ENCODE measurements at places on chromosomes 7 and 10.

GRCh38 chr7:141356161-141356560 is 195.0 kb upstream of the AGK start:
- DNase-seq = no peak

- no peak for DNase-seq
Observed at GRCh38 chr7:35424440-35424839, 170.5 kb upstream of the TBX20 start.

- DNase-seq = no peak
Observed at GRCh38 chr10:58586282-58587245, 73.9 kb downstream of the BICC1 start.

- no peak for DNase-seq
Observed at GRCh38 chr10:105758209-105758998, 1117.3 kb downstream of the SORCS3 start.

- peak; percentile 50 for DNase-seq
Observed at GRCh38 chr7:44240983-44241510, 40.3 kb downstream of the YKT6 start.

GRCh38 chr7:158803367-158803969 is 25.8 kb downstream of the ESYT2 start:
- DNase-seq = no peak

GRCh38 chr7:113086431-113086888 is at the start of gene GPR85:
GPR85 (minus strand) TSS chr7:113086827; CDS start chr7:113084721, 2,106 bp downstream.
- peak; percentile 77 for DNase-seq

GRCh38 chr10:122407375-122408125 is 33.0 kb downstream of the PLEKHA1 start:
- no peak for DNase-seq

- no peak for DNase-seq
Observed at GRCh38 chr7:47783456-47784223, 164.6 kb downstream of the PKD1L1 start.

GRCh38 chr10:13234172-13234571 is at the start of gene UCMA:
UCMA (minus strand) TSS chr10:13234374; CDS start chr10:13234258, 116 bp downstream.
- no peak for DNase-seq

GRCh38 chr10:50635286-50635685 is 11.5 kb upstream of the SGMS1 start:
- DNase-seq = no peak

GRCh38 chr7:44569959-44570358 is 3.7 kb downstream of the DDX56 start:
- no peak for DNase-seq

DNA sequence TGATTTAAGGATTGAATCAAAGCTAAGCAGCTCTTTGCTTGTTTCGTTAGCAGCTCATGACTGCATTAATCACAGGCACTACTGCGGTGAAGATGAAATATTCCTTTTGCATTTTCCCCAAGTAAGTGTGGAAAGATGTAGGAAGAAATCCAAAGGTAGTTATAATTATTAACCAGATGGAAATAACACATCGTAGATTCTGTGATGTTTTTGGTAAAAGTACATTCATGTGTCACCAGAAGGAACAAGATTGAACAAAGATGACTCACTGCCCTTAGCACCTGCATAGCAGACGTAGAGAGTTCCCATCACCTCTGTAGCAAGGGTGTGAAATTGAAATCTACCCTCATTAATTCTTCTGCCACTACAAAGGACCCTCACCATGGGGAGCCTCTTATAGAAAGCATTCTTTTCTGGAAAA is 37.1 kb downstream of the SMURF1 start:
- DNase-seq = no peak

DNA sequence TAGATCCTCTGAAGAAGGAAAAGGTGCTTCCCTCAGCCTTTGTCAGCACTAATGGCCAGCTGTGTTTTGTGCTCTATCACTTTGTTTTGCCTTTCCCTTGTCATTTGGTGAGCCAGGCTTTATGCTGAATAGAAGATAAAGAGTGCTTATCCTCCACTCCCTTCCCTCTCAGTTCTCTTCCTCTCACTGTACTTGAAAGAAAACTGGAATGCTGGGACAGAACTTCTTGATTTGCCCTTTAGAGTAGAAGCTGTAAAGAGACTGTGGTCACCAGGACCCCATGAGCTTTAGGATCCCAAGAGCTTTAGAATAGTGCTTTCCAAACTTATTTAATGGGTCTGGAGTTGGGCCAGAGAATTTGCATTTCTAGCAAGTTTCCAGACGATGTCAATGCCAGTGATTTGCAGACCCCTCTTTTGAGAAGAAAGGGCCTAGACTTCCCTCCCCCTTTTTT is 81.4 kb downstream of the LRRC4 start:
- no peak for DNase-seq

GRCh38 chr10:127243490-127244272 is 47.3 kb upstream of the INSYN2A start:
- no peak for DNase-seq

DNA sequence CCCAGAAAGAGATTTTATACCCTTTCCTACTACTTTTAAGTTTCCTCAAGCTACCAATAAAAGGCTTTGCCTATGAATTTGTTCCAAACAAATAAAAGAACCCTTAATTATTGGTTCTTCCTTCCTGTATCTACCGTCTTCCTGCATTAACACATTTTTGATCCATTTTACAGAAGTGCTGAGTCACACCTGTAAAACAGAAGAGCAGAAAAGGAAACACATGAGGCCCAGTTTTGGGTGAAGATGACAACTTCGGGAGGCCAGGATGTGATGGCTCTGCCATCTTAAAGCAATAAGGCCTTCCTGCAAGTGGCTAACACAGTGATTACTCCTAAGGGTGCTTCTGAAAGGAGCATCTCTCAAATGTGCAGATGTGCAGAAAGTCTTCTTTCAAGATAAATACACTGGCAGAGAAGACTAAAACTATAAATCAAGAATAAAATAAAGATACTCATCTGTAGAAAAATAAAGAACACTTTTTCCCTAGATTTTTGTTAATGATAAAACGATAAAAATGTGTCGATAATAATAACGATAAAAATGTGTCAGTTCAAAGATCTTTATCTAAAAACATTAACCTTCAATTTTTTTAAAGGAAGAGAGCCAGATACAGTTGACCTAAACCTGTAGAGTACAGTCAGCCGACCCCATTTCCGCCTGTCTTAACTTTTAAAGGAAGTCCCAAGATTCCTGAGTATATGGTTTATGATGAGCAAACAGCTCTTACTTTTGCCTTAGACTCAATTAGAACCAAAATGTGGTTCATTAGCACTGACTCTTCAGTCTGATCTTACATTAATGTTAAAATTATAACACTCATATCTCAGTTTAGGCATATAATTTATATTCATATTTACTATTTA is 108.6 kb downstream of the UBE2H start:
- DNase-seq = no peak

DNA sequence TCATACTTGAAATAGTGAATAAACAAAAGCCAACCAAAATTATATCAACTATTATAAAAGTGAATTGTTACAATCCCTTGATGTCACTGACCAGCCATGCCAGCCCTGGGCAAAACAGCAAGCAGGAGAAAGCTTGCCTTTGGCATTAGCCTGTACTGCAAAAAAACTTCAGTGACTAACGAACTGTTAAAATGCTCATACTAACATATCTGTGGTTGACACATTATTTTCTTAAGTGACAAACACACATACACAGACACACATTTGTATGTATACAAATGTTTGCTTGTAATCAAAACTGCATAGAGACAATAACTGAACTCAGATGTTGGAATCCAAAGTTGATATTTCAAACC is 29.5 kb downstream of the CHCHD3 start:
- DNase-seq = no peak

DNA sequence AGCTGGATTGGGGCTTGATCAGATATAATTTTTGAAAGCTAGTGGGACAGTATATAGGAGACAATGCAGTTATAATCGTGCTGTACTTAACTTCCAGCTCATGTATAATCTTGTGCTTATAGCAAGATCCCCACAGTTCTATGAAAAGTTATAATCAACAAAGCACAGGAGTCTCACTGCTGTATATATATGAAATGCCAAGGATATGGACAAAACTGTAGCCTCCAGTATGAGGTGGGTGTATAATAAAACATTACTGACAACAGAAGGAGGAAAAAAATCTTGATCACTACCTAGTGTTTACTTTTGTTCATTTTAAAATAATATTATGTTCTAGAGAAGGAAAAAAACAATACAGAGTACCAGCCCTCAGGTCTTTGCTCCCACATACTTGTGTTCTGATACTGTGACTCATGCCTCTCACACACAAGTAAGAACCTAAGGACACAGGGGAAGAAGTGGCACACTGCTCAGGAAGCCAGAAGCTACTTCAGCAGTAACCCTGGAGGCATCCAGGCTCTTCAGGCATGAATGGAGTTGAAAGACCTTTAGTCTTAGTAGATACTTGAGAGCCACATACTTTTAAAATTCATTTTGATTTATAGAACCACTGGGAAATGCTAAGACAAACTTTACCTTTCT is 265.7 kb upstream of the IMMP2L start:
- DNase-seq = no peak

DNA sequence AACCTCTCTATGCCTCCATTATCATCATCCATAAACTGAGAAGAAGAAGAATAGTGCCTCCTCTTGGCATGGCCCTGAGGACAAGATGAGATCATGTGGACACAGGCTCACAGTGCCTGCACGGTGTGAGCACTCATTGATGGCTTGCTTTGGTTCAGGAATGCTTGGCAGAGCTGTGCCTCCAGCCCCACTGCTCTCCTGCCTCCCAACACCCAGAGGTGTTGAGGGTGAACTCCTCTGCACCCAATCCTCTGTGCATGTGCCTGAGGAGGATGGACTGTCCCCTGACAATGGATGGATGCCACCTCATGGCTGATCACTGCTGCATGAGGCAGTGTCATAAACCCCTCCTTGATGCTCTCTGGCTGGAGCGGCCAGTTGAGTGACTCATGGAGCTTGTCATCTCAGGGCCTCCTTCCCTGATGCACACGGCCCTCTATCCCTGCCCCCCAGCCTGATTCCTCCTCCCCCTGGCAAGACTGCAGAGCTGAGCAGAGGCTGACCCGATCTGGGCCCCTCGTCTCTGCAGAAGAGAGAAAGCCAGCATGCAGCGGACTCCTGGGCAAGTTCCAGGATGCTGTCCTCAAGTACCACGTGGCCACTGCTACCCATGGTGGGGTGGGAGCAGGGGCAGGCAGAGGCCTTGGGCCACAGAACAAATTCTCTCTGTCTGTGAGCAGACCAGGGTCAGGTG is 136.3 kb downstream of the KCNMA1 start:
- no peak for DNase-seq

DNA sequence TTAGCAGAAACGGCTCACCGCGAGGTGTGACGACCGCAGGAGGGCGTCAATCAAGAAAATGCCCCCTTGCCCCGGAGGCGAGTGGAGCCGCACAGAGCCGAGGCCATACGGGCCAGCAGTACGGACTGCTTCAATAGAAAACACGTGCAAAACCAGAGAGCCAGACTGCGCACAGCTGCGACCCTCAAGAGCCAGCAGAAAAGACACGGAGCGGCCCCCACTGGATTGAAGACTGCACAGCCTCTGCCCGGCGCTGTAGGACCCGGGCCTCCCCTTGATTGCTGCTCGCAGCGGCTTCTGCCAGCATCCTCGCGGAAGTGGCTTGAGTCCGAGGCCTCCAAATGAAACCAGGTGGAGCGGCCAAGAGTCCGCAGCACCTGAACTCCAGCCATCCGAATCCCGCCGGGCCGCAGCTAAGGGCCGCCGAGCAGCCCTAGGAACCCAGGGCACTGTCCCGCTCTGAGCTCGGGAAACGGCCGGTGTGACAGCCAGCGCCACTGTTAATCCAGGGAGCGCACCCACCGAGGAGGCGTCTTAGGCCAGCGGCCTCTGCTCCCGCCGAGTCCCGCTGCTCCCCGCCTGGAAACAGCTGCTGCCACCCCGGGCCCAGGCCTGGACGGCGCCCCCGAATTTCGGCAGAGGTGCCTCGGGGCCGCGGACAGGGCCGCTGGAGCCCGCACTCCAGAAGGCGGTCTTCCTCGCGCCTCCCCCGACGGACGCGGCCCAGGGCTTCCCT is 660 bp upstream of the HHEX start:
- DNase-seq = peak; percentile 45

GRCh38 chr7:13908667-13909397 is 80.6 kb downstream of the ETV1 start:
- no peak for DNase-seq

DNA sequence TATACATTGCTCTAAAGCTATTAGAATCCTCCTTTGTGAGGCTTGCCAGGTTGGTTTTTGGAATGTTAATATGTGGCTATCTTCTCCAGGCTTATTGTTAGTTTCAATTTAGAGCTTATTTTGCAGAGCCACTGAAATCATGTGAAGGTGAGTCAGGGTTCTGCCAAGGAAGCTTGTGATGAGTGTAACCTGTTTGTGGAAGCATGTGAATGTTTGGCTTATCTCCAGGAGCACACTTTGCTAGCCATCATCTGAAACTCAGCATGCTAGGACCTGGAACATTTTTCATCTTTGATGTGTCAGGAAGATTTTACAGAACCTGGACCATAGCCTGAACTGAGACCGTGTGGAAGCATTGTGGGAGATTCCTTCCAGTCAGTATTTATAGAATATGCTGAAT is 197.3 kb downstream of the PPP1R9A start:
- no peak for DNase-seq

DNA sequence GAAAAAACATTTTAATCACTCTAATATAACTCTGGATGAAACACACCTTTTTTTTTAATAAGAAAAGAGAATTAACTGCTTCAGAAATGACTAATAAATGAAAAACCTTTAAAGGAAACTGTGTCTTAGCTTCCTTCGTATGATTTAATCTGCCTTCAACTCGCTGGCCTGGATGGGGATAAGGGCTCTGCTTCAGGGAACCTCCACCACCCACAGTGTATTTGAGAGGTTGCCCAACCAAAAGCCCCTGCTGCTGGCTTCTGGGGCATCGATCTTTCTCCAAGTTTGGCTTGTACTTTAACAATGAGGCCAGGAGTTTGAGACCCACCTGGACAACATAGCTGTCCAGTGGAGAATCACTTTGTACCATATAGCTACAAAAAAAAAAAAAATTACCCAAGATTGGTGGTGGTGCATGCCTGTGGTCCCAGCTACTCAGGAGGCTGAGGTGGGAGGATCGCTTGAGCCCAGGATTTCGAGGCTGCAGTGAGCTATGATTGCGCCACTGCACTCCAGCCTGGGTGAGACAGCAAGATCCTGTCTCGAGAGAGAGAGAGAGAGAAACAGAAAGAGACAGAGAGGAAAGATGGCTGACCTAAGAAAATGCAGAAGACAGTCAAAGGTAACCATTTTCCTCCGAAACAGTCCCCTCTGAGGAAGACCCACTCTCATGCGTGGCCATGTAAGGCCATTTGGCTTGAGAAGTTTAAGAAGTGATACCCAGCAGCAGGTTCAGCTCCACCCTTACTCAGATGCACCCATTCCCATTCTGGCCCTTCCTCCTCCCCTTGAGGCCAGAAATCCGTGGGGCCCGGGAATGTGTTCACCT is 13.6 kb upstream of the LIMK1 start:
- no peak for DNase-seq

- DNase-seq = no peak
Observed at GRCh38 chr7:149130572-149131198, 4.6 kb upstream of the ZNF425 start.

DNA sequence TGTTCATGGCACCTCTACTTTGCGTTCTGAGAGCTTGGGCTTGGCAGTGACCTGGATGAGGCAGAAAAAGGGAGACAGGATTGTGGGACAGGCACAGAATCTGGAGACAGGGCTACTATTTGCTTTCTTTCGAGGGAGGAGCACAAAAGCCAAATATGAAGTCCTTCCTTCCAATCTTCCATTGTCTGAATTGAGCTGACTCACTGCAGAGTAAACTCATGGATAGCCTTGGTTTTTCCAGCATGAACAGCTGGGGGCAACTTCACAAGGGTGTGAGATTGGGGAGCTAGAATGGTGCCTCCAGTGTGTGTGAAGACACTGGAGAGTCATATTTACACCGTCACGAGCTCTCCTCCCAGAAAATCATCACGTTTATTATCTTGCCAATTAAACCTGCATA is 55.6 kb upstream of the NRP1 start:
- DNase-seq = no peak

GRCh38 chr7:108351729-108352131 is 104.5 kb downstream of the NRCAM start:
- no peak for DNase-seq

Data from mesothelial cell of epicardium (in vitro differentiated cells).